Activated CD4-positive, alpha-beta T cell treated with anti-CD3 and anti-CD28 coated beads for 4 hours (primary cell): ENCODE measurements at places on chromosomes 13 and 19.

- no peak for DNase-seq
Measured at GRCh38 chr13:97498419-97498818, 64.5 kb downstream of the RAP2A start.

DNA sequence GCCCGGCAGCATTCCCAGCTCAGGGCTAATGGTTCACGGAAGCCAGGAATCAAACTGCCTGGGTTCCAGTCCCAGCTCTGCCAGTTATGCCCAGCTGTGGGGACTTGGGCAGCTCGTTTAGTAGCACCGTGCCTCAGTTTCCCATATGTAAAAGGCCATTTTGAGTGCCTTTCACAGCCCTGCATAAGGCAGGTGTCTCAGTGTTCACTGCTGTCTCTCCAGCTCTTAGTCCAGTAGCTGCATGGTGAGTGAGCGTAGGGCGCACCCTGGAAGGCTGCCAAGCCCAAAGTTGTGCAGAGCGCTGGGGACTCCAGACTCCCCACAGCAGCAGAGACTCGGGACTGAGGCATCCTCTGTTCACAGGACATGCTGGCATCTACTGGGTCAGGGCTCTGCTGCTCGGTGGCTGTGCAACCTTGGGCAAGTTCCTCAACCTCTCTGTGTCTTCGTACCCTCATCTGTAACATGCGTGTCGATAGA, 5.5 kb downstream of the RPL28 start:
- DNase-seq: no peak

GRCh38 chr13:101267656-101268055, 148.7 kb downstream of the NALCN start:
- DNase-seq: no peak

DNA sequence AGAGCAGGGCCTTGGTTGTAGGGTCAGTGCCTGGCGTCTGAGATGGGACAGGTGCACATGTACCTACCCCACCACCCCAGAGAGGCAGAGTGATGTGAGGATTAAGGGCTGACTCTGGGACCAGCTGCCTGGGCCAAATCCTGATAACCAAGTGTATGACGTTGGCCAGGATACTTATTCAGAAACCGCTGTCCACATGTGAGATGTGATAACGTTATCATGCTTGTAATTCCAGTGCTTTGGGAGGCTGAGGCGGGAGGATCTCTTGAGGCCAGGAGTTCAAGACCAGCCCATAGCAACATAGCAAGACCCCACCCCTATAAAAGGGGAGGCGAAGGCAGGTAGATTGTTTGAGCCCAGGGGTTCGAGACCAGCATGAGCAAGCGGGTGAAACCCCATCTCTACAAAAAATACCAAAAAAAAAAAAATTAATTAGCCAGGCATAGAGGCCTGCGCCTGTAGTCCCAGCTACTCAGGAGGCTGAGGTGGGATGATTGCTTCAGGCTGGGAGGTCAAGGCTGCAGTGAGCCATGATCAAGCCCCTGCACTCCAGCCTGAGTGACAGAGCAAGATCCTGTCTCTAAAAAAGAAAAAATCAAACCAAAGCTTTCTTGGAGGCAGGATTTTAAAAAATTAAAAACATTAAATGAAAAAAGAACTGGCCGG, 10.0 kb downstream of the ADGRE5 start:
- DNase-seq: no peak

GRCh38 chr13:79604752-79605151, 123.8 kb downstream of the NDFIP2 start:
- no peak for DNase-seq

DNA sequence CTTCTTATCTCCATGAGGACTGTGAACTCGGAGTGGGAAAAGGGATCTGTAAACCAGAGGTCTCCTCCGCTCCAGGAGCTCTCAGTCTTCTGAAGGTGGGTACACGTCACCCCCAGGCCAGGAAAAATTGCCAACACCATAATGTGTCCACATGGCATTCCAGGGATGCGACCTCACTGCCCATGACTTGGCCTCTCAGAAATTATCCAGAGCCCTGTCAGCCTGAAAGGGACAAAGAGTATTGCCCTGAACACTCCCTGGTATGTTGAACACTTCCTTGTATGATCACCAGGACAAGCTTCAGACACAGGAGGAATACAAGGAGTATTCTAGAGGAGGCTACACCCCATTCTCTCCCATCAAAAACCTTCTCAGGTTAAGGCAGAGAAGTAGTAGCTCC, 81.0 kb upstream of the SLC7A1 start:
- no peak for DNase-seq
